Activated T-helper 1 cell treated with anti-CD3 and anti-CD28 coated beads, Interleukin-2, amount 50 U/mL, for 16 hours (primary cell): ENCODE measurements at places on chromosomes 2 and 18.

- DNase-seq, result no peak
These were observed 277.9 kb downstream of the MBD2 start for GRCh38 chr18:53946594-53946993.

GRCh38 chr2:118845522-118846441 is 1.7 kb downstream of the EN1 start:
- no peak for DNase-seq

DNA sequence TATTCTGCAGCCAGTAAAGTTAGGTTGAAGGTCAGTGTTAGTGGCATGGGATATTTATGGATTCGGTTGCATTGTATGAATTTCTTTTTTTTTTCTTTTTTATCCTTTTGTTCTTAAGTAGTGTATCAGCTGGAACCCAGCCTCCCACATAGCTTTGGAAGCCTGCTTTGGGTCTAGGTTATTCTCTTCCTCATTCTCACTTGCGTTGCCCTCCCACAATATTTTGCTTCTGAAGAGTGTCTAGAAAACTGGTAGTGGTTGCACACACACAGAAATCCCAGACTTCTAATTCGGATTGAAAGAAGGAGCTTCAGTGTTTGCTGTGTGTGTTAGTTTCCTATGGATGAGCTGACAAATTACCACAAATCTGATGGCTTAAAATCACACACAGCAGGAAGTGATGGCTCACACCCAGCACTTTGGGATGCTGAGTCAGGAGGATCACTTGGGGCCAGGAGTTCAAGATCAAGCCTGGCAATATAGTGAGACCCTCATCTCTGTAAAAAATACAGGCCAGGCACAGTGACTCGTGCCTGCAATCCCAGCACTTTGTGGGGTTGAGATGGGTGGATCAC is 104.8 kb downstream of the ARL4C start:
- no peak for DNase-seq

- no peak for DNase-seq
These were observed 1200.4 kb upstream of the CDH2 start for GRCh38 chr18:29377346-29377745.

DNA sequence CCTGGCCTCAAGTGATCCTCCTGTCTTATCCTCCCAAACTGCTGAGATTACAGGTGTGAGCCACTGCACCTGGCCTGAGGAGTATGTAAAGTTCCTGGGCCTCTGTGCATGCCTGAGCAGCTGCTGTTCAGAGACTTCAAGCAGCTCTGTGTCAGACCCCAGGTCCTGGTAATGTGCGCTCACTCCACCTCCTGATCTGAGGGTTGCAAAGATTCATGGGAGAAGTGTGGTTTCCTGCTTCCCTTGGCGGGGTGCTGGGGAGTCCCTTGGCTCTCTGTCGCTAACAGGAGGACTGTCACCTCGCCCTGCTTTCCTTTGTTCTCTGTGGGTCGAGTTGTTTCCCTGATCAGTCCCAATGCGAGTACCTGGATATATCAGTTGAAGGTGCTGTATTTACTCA is 8.6 kb upstream of the IL36A start:
- DNase-seq, result peak; percentile 46

DNA sequence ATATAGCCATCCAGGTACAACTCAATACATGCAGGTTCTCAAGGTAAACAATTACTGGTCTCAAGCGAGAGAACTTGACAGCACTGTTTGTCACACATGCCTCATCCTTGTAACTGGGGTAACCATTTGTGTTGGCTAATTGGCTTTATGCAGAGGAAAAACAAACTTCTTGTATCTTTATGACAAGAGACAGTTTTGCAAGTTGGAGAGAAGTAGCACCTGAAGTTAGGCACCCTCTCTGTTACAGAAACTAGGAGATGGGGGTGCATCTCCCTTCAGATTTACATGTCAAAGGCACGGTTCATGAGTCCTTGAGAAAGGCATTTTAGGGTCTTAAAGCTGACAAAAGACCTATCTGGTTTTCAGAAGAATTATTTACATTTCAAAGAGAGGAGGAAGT is 241.7 kb downstream of the CD226 start:
- no peak for DNase-seq

DNA sequence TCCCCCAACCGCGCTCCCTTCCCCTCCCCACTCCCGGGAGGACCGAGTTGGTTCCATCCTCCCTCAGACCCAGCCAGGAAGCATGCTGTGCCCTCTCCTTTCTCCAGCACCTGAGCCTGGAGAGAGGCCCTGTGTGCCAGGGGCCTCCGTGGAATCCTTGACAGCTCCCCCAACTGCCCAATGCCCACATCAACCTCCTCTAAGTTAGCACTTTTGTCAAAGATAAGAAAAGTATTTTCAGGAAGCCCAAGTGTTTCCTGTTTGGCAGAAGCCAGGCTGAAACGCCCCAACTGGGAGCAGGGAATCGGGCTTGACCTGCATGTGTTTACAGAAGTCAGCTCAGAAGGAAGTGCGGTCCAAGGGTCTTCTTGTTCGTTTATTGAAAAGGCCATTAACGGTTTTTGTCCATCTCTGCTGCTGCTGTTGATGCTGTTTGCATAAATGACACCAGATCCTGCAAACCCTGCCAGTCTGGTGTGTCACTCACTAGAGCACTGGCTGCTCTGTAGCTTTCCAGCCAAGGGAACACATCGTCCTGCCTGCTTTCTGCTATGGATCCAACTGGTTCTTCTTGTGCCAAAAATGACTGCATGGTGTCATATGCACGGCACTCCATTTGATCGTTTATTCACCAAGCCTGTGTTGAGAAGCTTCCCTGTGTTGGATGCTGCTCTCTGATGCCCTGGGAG is 35.4 kb upstream of the COL6A3 start:
- no peak for DNase-seq

DNA sequence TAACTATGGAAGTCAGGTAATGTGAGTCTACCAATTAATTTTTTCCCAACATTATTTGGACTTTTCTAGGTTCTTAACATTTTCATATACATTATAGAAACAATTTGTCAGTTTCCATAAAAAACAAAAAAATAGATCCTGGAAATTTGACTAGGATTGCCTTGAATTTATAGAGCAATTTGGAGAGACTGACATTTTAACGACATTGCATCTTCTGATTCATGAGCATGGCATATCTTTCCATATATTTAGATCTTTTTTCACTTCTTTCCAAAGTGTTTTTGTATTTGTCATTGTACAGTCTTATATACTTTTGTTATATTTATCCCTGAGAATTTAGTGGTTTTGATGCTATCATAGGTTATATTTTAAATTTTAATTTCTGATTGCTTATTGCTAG is 42.0 kb downstream of the ANKRD12 start:
- no peak for DNase-seq

DNA sequence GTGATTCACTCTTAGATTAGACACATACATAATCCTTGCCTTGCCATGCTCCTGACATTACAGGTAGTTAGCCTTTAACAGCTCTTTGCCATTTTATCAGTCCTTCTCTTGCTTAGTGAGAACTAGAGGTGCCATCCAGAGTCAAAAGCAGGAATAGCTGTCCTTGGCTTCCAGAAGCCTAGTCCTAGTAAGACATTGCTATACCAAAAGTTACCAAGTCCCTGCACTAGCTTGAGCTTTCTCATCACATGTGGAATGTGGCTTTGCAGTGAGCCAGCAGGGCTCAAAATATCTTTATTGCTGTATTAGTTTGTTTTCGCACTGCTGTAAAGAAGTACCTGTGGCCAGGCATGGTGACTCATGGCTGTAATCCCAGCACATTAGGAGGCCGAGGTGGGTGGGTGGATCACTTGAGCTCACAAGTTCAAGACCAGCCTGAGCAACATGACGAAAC is 104.7 kb upstream of the NOSTRIN start:
- DNase-seq, result no peak

GRCh38 chr18:75216212-75216910 is 5.8 kb downstream of the TSHZ1 start:
- DNase-seq, result no peak

DNA sequence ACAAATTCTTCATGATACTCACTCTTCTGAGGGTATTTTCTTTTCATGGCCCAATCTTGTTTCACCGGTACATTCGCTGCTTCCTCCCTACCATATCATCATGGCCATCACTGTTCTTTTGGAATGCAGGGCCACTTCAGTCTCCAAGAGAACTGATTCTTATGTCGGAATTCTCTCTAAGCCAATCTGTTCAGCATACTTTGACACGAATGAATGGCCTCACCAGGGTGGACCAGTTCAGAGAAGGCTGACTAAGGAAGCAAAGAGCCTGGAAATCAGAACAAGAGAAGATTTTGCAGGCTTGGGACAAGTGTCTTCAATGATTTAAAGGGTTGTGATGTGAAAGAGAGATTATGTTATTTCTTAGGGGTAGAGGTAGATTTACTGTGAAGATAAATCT is 5.0 kb upstream of the EPB41L5 start:
- no peak for DNase-seq

DNA sequence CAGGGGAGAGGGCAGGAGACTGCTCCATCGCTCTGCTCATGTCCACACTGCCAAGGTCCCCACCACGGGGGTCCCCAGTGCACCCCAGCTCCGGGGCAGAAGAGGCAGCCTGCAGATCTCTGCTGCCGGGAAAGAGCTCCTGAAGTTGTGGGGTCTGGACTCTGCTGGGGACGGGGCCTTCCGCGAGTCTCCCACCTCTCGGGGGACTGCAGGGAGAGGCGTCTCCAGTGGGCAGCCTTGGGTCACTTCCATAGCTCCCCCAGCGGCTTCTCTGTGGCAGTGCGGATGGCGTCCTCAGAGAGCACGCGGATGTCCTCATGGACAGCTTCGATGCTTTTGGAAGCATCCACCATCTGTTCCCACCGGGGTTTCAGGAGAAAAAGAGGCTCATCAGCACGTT is 10.7 kb downstream of the DTYMK start:
- DNase-seq, result no peak

DNA sequence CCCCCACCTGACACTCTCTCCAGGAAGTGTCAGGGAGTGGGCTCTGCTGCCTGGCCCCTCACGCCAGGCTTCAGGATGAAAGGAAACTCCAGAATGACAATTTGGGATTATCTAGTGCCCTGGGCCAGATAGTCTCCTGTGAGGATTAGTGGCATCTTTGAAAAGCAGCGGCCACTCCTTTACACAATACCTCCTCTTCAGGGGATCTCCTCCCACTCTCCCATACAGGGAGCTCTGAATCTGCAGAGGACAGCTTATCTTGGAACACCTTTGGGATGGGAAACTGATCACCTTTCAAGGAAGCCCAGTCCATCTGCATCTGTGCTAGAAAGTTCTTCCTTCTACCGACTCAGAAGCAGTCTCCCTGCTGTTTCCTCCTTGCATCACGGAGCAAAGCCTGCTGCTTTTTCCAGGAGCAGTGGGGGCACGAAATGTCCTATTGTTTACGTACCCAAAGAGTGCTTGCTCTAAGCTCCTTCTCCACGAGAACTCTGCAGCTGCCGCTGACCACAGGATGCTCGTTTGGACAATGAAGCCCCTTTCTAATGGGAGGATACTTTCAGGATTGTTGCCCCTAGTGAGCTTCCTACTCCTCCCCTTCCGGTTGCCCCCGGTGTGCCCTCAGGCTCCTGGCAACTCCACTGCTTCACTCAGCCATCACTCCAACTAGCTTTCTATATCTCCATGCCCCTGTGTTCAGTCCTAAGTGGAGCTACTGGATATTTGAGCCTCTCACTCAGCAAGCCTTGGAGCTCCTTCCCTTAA is 31.5 kb downstream of the SIX3 start:
- DNase-seq, result no peak

GRCh38 chr2:86337244-86337835 is at the start of gene REEP1:
Gene REEP1 (minus strand): TSS chr2:86337626. CDS start chr2:86337510, 116 bp downstream.
- no peak for DNase-seq
